ENCODE measurements at places on chromosomes 2 and 18.

DNA sequence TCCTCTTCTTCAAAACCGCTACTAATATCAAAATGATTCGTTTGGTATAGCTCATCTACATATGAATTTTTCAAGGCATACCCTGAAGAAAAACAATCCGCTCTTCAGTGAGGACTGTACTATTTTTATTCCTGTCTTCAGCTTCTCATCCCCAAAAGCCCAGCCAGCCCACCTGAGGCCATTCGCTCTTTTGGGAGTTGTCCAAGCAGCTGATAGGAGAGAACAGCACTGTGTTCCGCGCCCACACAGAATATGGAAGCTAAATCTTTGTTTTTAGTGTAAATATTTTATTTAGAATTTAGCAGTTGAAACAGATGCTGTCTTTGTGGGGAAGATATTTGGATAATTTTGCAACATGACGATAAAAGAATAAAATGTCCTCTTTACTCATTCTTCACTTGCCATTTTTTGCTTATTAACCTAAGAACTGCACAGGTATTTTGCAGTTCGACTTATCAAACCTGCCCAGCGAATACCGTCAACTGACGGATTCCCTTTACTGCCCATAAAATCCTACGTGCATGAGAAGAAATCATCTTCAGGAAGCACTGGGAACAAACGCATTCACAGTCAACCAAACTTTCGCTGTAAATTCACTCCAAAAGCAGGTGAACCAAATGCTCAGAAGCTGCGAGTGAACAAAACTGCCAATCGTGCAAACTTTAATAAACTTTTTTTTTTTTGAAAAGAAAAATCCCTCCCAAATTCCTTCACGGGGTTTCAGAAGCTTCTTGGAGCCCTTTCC lies 3.4 kb downstream of the ZNF521 start:
- DNase-seq = no peak

- DNase-seq = no peak
Measured at GRCh38 chr2:187775196-187775595, 221.0 kb upstream of the TFPI start.

GRCh38 chr2:45681675-45682074 lies 30.2 kb downstream of the PRKCE start:
- no peak for DNase-seq

DNA sequence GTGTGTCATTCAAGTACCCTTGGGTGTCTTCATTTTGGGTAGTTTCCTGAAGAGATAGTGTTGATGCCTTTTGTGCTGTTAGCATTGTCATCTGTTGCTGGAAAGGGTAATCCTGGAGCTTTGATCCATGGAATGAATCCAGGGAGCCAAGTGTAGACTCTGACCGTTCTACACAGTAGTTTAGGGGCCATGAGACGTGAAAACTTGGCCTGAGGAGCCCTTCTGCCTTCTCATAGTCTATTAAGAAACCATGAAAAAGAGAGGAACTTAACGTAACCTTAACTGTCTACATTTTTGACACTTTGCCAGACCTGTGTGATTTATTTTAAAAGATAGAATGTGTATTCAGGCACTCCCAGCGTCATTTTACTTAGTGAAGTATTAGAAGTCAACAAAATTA lies 194.0 kb downstream of the BABAM2 start:
- no peak for DNase-seq

DNA sequence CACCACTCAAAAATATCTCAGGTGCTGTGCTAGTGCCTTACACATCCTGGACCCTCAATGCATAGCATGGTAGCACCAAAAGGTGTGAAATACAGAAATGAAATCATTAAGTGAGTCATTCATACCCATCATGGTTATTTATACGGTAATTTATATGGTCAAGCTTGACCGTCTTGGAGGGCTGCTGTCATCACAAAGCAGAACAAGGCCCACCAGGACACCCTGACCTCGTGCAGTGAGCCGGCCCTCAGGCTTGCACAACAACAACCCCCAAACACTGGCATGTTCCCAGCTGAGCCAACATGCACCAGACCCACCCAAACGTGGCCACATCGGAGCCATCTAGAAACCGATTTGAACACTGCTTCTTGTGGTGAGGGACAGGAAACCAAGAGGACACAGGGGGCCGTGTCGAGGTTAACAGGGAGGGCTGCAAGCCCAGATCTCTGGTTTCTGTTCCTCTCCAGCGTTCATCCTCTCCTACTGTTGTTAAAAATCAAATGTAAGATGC lies 378.5 kb upstream of the ID2 start:
- DNase-seq = peak; percentile 29

All from activated CD4-positive, alpha-beta T cell treated with anti-CD3 and anti-CD28 coated beads for 24 hours (primary cell).